Naive thymus-derived CD8-positive, alpha-beta T cell (primary cell): ENCODE measurements at places on chromosomes 1 and 21. TPM values are rescaled to one million over a fixed set of nuclear protein-coding genes. Genes with fewer than 3 reads are reported as not detected.

The C1orf185 gene
- not detected for total RNA-seq

The OVAAL gene
- not detected for total RNA-seq

The AGT gene
- total RNA-seq = not detected

The SEMA4A gene
- total RNA-seq = 1.2 TPM

The SLC6A17 gene
- total RNA-seq = not detected

GRCh38 chr21:43935711-43936110 lies 70.7 kb downstream of the AGPAT3 start:
- no peak for DNase-seq

DNA sequence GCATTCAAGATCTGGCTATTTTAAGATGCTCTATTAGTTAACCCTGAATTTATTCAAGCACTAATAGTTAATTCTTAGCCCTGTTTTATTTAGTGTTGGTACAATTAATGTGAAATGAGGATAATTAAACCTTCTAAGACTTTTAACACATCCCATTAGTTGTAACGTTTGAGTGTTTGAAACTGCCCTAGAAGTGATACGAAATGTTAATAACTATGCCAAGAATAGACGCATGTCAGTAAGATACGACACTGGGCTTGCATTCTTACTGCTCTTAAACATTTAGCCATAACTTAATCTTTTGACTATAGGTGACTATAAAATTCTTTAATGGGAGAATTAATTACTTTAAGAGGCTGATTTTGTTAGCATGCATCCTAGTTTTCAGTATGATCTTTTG lies 9.8 kb downstream of the H3-3A start:
- DNase-seq = no peak

- no peak for DNase-seq
Measured at GRCh38 chr1:69967245-69967766, 238.1 kb downstream of the LRRC40 start.

GRCh38 chr1:145988773-145989172 lies 7.6 kb downstream of the TXNIP start:
- no peak for DNase-seq

DNA sequence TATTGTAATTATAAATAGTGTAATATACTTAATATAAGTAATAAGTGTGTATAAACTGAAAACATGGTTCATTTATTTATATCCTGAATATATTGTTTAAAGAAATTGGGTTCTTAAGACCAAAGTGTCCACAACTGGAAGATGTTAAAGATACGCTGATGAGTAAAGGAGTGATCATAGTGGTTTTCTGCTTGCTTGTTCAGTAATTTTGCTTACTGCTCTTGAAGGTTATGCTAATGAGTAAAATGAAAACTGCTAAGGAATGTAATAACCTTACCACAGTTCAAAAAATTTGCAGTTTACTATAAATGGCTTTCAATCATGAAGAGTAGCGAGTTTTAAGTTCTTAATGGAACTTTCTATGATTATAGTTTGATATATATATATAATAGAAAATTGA lies 22.0 kb downstream of the DONSON start:
- no peak for DNase-seq

DNA sequence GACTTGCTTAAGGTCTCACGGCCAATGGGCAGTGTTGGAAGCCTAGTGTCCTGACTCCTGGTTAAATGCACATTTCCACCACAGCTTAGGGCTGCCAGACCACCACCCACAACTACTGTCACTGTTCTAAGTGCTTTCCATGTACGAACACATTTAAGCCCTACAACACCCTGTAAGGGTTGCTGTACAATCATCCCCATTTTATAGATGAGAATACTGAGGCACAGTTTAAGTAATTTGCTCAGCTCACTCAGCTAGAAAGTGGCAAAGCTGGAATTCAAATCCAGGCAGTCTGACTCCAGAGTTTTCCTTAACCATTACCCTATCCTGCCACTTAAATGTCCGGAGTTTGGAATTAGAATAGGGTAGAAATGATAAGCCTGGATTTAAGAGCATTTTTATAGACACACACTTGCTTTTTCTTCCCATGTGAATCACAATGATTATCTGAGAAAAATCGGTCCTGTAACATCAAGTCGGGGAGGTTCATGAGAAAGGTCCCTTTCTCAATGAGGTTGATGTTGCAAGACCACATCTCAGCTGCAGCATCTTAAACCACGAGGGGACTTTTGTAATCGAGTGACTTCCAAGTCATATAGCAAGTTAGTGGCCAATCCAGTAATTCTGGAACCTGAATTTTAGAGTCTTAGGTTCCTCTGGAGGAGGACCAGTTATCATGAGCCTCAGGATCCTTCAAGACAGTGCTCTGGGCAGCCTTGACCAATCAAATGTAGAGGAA lies 8.6 kb downstream of the E2F2 start:
- no peak for DNase-seq

DNA sequence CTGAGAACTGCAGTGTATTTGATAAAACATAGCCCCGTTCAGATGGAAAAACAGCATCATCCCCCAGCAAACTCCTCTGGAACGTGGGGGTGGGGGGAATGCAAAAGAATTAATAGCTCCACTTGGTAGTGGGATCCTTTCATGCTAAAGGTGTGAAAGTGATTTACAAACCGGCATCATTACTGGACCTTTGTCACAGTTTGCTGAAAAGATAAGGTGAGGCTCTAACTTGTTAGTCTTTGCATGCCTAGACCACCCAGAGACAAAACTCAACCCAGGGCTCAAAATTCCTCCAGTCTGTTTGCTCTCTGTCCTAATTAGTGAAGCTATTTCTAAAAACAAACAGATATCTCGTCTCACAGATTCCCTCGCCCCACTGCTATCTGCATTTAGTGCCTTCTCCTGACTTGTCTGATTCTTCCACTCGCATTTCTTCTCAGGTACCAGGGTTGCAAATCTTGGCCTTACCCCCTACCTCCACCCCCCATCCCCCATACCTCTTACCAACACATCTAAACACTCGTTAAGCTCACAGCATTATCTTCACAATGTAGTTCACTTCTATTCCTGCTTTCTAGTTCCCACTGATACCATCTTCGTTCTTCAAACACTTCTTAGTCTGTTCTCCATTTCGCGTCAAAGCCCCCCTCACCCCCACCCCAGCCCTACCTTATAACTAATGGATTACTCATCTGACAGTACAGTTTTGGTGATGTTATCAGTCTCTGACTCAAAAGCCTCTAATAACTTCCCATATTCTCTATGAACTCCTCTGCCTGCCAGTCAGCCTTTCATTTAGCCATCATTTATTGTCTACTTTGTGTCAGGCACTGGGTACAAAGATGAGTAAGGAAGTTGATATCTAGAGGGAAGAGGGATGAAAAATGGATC lies 11.8 kb downstream of the IER5 start:
- DNase-seq = no peak

DNA sequence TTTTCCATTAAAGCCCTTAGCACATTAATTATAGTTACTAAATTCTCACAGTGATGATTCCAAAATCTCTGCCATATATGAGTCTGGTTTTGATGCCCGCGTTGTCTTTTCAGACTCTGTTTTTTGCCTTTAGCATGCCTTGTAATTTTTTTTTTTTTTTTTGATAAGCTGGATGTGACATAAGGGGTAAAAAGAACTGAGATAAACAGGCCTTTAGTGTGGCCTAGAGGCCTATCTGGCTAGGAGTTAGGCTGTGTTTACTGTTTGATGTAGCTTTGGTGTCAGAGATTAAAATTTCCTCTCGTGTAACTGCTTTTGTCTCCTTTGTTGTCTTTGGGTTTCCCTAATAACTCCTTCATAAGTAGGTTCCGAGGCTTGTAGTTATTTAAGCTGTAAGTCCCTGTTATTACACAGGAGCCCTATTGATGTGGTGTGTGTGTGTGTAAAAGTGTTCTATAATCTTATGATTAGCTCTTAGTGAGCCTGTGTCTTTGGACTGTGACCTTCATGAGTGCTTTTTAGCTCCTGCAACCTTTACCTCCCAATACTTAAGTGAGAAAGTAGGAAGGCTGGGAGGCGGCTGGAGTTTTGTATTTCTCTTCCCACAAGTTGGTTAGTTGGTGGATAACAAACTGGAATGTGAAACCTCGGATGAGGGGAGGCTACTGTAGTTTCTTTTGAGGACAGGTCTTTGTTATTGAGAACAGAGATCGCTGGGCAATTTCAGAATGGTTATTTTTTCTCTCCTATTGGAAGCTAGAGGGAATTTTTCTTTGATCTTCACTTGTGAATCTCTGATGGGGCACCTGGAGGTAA lies 19.3 kb downstream of the HS2ST1 start:
- DNase-seq = no peak

DNA sequence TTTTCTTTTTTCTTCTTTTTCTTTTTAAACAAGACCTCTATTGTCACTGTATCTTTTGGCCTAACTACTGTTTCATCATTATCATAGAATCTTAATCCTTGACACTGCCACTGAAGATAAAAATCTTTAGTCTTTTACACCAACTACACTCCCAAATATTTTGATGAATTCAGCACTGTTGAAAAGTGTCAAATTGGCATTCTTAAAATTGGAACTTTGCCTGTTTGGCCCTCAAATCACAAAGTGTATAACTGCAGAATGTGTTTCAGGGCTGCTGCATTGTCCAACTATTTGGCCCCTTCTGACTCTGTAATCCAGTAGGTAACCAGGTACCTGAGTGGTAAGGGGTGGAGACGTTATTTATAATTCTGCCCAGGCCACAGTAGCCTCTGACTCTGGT lies 34.3 kb downstream of the ACTN2 start:
- DNase-seq = no peak

- no peak for DNase-seq
Measured at GRCh38 chr1:243548516-243548915, 292.7 kb downstream of the SDCCAG8 start.

GRCh38 chr21:45792682-45793383 lies 149.3 kb downstream of the PCBP3 start:
- no peak for DNase-seq
